Left colon (tissue), 2 donors: ENCODE measurements at places on chromosomes 5 and 9.

GRCh38 chr5:166909040-166909439, 1382.4 kb upstream of the WWC1 start:
- no peak for DNase-seq

DNA sequence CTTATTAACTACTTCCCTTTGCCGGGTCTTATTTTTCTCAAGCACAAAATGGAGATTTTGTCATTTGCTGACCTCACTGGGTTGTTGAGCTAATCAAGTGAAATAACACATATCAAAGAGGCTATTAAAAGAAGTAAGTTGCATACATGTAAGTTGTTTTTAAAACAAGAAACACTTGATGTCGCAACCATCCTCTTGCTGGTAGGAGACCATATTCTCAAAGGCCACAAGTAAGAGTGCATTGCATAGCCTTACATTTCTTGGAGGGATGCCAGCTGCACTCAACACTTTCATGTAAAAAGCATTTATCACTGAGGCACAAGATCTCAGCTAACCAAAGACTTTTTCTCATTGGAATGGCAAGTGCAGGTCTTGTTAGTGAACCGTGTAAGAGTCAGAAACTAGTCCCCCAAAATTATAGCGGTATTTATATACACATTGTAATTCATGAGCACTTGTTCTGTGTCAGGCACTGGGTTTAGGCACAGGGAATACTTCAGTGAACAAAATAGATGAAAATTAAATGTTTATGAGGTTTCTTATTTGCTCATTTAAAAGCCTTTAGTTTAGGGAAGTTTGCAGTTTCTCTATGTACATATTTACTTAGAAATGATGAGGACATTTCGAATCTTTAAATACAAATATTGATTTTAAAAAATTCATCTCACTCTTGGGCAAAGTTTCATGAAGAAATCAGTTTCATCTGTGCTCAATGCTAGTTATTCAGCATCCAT, 72.0 kb downstream of the ZFAND5 start:
- DNase-seq = peak; percentile 72

DNA sequence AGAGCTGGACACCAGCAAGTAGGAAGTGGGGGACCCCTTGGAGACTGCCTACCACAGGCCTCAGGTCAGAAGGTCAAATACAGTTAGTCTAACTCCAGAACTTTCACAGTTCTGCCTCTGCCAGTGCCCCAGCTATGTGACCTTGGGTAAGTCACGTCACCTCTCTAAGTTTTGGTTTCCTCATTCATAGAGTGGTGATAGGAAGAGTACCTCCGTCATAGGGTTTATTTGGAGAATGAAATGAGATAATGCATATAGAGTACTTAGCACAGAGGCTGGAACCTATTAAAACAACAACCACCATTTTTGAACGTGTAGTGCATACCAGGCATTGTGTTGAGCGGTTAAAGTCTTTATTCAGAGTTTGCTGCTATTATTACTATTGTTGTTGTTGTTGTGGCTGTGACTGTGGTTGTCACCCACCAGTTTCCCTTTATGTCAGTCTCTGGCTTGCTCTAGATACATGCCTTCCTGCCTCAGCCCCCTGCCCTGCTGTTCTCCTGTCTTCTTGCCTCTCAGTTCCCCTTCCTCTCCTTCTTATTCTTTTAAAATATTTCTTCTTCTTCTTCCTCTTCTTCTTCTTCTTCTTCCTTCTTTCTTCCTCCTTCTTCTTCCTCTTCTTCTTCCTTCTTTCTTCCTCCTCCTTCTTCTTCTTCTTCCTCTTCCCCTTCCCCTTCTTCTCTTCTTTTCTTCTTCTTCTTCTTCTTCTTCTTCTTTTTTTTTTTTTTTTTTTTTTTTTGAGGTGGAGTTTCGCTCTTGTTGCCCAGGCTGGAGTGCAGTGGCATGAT, 67.8 kb downstream of the RALGPS1 start:
- no peak for DNase-seq

DNA sequence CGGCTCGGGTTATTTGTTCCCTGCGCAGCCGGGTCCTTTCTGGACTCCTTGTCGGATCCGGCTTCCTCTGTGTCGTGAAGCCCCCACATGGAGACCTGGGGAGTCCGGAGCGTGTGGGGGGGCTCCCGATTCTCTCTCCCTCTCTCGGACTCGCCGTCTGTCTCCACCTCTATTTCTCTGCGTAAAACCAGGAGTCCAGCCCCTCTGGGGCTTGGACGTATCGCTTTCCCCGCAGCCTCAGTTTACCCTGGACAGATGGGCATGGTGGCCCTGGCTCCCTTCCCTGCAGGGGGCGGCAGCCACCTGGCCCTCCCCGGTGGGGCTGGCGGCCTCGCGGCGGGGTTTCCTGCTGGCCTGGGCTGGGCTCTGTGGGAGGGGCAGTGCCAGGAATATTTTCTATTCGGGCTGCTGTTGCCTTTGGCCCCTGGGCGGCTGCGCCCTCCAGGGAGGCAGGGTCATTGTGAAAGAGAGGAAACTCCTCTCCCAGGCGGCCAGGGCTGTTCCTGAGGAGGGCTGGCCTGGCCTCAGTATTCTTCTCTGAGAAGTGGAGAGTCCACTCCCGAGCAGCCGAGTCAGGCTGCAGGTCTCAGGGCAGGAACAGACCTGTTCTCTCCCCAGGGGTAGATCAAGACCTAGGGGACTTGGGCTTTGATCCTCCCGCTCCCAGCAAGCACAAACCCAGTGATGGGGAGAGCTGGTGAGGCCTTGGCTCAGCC, 665 bp downstream of the ASS1 start:
- DNase-seq = peak; percentile 70
